ENCODE measurements at places on chromosomes 2 and 18. TPM values are rescaled to one million over a fixed set of nuclear protein-coding genes. Genes with fewer than 3 reads are reported as not detected.

L3MBTL4 gene
- 1.2 TPM for total RNA-seq

WDR54 gene
- 38.6 TPM for total RNA-seq

DNA sequence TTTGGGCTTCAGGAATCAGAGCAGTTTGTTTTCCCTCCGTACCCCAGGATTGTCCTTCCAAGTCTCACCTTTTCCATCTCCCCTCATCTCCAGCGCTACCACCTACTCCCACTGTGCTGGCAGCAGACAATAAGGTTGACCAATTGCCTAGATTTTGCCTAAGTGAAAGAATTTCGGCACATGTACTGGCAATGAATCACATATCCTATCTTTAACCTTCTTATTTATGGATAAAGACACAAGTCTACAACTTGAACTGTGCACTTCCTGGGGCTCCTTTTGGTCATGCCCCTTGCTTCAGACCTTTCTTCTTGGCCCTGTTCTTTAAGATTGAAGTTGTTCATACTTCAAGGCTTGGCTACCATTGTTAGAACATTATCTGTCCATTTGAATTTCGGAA is 71.4 kb downstream of the KCMF1 start:
- DNase-seq: no peak

- DNase-seq: no peak
Measured at GRCh38 chr2:126482582-126483464, 173.1 kb upstream of the GYPC start.

DNA sequence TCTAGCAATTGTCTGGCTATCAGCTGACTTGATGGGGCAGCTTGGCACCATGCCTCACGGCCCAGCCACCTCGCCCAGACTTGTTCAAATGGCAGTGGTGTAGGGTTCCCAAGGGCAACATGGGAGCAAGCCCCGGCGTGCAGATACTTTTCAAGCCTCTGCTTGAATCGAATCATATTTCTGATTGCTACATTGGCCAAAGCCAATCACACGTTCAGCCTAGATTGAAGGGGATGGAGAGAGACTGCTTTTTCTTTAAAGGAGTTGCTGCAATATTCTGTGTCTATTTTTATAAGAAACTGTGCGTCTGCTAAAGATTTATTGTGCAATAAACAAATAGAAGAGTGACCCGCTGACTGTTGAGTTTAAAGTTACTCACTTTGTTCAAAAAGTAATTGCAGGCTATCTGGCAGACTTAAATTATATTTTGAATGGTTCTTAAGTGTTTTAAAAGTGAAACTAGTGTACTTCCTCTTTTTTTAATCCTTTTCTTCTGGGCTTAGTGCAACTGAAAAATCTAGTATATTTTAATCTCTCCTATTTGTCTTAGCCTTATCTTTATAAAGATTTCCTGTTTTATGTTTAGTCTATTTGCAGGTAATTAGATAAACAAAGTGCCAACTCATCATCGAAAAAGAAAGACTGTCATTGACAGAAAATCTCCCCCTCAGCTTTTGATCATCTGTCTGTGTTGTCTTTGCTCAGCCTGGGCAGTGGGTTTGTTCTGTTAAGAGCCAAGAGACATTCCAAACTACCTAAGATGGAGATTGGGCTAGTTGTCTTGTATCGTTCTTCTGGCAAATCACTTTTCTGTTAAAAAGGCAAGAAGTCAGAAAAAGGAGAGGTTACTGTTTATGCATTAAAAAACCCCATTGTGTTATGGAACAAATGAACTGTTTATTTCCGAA is 156.1 kb downstream of the TPGS2 start:
- peak; percentile 40 for DNase-seq

SULT1C2 gene
- not detected for total RNA-seq

STARD6 gene
- total RNA-seq: 0.57 TPM

GRHL1 gene
- 0.57 TPM for total RNA-seq

DNA sequence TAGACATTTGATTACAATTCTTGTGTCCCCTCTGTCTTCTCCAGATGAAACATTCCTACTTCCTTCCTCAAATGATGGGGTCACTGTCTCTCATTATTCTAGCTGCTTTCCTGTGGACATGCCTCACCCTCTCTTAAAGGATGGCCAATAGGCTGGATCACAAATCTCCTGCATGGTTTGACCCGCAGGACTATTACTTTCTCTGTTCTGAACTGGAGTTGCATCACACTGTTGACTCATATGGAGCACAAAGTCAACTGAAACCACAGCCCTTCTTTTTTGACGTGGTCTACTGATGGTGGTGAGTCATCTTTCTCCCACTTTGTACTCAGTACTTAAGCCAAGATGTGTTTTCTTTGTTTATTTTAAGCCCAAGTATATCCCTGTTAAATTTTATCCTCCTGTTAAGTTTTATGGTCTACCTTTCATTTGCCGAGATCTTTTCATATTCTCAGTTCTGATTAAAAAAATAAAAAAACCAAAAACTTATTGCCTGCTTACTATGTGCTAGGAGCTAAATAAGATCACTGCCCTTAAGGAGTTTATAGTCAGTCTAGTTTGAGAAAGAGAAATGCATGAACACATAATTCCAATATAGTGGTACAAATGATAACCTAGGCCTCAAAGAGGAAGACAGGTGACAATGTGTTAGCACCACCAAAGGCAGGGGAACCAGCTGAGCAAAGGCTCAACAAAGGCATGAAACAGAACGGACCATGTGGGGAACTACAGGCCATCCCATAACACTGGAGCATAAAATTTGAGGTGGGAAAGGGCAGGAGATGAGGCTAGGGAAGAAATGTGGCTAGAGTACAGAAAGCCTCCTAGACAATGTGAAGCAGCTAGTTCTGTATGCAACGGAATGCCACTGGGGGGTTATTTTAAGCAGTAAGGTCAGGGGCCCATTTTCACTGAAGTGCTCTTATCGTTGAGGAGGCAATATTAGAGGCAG is 67.6 kb upstream of the ZFP36L2 start:
- DNase-seq: peak; percentile 81

DNA sequence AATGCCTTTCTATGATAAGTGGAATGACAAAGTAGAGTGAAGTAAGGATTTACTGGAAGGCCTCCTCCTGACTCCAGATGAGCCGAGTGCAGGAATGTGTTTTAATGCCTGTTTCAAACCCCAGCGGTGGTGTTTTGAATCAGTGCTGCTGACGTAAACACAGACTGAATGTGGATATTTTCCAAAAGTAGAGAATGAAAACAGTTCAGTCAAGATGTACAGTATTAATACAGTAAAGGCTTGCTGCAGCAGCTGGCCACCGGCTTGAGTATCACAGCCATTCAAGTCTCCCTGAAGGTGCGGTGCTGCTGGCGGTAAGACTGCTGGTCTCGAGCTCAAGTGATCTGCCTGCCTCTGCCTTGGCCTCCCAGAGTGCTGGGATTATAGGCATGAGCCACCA is 46.7 kb downstream of the ARHGAP28 start:
- DNase-seq: no peak

KIAA2012 gene
- total RNA-seq: not detected

GTF2A1L gene
- total RNA-seq: not detected

DNA sequence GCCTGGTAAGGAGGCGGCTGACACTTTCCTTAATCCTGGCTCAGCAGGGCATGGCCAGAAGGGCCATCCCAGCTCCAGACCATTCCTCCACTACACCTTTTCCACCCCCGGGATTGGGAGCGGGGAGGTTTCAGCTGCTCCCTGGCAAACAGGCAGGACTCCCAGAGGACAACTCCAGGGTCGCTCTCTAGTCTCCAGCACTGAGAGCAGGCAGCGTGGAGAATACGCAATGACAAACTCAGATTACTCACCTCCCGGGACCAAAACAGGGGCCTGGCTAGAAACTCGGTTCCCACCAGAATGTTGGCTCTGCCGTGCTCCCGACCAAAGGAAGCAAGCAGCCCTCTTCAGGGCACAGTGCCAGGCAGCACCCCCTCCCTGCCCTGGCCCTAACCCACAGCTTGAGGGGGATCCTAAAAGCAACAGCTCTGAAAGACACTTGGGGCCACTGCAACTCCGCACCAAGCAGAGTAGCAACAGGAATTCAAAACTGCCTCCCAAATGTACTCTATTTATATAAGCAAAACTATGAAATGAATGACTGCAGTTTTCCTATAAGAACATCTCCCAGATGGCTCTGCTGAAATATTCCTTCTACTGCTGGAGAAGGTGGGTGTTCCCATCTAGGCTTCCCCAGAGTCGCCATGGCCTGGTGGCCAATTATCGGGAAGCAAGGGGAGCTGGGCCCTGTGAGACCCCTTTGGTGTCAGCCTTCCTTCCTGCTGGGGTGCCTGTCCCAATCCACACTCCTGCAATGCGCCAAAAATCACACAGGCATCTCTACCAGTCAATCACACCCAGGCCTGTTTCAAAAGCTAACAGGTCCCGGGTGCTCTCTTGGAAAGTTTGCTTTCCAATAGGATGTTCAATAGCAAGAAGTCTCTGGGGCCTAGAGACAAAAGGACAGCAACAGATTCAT is 61.2 kb upstream of the POMC start:
- no peak for DNase-seq

- DNase-seq: no peak
Measured at GRCh38 chr2:235325151-235325550, 168.7 kb upstream of the AGAP1 start.

- no peak for DNase-seq
Measured at GRCh38 chr2:95313296-95314131, 16.4 kb downstream of the KCNIP3 start.

GRCh38 chr2:42359965-42360483 is 993 bp downstream of the COX7A2L start:
- DNase-seq: no peak

FAM237A gene
- not detected for total RNA-seq

CDKL4 gene
- not detected for total RNA-seq

CDK15 gene
- total RNA-seq: 0.06 TPM

IL1RL1 gene
- 4.7 TPM for total RNA-seq
